Activated gamma-delta T cell treated with Interleukin-2 at 50 U/mL for 16 hours (primary cell): ENCODE measurements at places on chromosomes 1 and 21.

DNA sequence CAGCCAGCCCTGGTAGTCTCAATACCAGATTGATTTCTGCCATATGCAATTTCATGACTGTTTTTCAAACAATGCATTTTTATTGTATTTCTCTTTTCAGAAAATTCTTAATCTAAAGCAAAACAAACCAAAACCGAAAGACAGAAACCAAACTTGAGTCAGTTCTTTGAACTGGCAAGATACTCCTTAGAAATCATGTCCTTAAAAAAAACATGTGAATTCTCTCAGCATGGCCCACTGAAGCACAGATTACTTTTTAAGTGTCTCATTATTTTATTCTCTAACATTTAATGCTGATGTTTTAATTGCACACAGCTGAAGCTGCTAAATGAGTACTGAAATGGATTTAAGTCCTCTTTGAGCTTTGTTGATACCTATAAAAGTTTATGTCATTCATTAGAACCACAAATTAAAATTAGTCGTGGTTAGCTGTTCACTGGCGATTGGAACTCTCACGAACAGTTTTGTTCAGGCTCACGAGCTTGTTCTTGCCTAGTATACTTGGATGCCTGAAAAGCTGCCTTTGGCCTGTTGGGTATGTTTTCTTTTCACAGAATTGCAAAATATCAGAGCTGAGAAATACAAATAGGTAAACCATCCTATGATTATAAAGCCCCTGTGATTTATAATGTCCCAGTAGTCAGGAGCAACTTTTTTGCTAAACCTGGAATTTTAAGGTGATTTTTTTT is 87.5 kb downstream of the CAMTA1 start:
- no peak for DNase-seq

DNA sequence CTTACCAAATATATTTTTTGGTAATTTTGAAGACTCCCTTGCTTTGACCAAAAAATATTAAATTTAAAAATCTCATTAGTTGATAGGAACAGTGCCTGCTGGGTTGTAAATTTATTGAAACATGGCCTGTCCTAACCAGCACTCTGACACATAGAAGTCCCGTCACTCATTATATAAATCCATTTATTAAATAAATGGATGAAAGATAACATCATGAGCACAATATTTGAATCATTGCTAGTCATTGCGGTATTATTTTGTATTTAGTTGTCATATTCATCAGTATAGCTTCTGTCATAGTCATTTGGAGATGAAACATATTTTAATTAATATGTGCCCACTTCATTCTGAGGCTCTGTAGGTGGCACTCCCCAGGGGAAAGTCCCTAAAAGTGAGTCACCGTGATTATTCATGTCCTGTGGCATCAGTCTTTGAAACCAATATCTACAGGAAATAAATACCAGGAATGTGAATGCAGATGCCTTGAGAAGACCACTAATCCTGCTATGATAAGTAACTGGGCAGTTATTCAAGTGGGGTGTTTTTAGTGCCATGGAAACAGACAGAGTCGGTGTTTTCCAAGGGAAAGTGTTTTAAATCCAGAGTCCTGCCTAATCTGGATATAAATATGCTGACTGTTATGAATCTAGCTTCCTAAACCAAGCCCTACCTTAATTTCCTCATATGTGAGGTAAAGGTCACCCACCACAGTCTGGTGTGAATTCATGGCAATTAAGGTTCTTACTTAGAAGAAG is 302.0 kb downstream of the DUSP10 start:
- DNase-seq, result peak; percentile 11

GRCh38 chr1:29292344-29292743 is 56.0 kb downstream of the PTPRU start:
- DNase-seq, result no peak

GRCh38 chr1:43965316-43965715 is 4.5 kb upstream of the DPH2 start:
- DNase-seq, result no peak

DNA sequence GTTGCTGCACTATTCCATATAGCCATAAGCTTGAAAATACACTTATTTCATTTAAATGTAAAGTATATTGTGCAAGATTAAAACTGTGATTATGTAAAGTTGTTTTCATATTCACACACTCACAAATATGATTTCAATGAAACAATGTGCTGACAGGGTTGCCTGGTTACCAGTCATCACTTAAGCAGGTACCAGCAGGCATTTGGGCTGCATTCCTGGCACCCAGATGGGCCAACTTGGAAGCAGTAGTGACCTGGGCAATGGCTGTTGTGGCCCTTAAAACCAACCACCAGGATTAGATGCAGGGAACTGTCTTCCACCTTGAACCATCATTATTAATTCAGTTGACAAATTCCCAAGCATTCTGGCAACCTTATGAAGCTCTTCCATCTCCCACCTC is 45.0 kb upstream of the RASAL2 start:
- DNase-seq, result no peak

- DNase-seq, result no peak
Measured at GRCh38 chr1:116923421-116923820, 13.7 kb downstream of the PTGFRN start.

- DNase-seq, result no peak
Measured at GRCh38 chr1:51570063-51570710, 46.7 kb upstream of the OSBPL9 start.

DNA sequence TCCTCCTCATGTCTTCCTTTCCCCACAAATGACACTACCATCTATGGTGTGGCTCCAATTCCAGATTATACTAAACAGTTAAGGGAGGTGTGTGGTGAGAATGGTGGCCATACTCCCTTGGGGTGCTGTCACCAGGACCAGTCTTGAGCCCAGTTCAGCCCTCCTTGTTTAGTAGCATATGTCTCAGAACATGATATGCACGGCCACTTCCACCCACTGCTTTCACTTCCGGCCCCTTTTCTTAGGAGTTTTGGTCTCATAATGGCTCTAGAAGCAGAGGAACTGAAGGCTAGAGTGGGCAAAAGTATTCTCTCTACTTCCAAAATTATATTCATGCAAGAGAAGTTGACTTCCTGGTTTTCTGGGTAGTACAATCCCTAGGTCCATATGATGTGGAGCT is 45.3 kb upstream of the CACNA1E start:
- DNase-seq, result no peak

DNA sequence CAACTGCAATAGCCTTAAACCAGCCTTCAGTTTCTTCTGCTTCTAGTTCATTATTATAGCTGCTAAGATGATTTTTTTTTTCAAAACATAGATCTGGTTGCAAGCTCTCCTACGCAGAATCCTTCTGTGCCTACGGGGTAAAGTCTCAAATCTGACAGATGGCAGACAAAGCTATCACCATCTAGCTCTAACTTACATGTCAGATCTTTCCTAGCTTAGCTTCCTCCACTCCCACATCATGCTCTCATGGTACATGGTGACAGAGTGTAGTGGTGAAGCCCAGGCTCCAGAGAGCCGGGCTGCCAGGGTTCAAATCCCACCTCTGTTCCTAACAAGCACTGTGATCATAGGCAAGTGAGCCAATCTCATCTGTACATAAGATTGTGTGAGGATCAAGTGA is 24.2 kb upstream of the GUCA2B start:
- no peak for DNase-seq

DNA sequence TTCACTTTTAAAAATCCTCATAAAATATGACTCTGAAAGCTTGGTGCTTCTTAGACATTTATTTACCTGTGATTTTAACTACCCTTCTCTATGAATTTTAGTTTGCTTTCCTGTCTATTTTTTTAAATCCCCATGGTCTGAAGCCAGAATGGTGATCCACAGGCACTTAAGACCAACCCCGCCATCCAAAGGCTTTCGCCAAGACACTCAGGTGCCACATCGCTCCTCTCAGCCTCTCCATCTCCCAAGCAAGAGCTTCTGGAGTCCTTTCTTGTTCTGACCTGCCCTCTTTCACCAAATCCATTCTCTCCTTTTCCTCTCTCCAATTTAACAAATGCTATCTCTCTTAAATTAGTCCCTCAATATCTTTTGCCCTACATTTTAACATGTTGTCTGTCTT is 464.6 kb downstream of the PCP4 start:
- DNase-seq, result no peak

- no peak for DNase-seq
Measured at GRCh38 chr1:40929155-40929554, 50.3 kb upstream of the CTPS1 start.

DNA sequence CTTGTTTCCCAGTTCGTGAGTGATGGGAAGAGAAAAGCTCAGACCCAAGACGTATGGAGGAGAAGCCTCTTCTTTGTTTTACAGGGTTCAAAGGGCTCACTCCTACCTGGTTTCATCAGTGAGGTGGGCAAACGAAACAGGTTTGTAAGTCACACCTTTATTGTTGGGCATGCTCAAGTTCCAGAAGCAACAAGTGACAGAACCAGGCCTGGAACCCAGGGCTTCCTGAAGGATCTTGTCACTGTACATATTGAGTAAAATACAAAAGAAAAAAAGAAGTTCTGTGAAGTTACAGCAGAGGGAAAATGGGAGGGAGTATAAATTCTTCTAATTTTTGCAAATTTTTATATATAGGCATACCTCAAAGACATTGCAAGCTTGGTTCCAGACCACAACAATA is 320.9 kb upstream of the PROX1 start:
- DNase-seq, result no peak

DNA sequence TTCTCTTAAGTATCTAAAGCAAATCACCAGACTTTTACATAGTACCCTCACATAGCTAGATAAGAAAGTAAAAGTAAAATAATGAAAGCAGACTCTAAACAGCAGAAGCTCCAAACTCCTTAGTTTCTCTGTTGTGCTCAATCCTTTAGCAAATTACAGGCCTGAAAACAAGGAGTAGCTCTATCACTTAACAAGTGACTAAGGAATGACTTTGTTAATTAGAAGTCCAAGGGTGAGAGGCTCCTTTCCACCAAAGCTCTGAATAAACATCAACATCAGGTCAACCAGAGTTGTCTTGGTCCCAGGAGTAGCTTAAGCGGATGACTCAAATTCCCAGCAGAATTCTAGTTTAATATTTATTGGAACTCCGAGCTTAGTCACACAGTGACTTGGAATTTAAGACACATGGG is 5.9 kb downstream of the NRIP1 start:
- DNase-seq, result no peak

GRCh38 chr21:29939104-29939923 is 482 bp downstream of the GRIK1 start:
- DNase-seq, result no peak

- DNase-seq, result no peak
Measured at GRCh38 chr1:226599636-226600238, 51.2 kb downstream of the STUM start.

GRCh38 chr1:243957141-243957540 is 93.9 kb upstream of the ZBTB18 start:
- DNase-seq, result no peak

DNA sequence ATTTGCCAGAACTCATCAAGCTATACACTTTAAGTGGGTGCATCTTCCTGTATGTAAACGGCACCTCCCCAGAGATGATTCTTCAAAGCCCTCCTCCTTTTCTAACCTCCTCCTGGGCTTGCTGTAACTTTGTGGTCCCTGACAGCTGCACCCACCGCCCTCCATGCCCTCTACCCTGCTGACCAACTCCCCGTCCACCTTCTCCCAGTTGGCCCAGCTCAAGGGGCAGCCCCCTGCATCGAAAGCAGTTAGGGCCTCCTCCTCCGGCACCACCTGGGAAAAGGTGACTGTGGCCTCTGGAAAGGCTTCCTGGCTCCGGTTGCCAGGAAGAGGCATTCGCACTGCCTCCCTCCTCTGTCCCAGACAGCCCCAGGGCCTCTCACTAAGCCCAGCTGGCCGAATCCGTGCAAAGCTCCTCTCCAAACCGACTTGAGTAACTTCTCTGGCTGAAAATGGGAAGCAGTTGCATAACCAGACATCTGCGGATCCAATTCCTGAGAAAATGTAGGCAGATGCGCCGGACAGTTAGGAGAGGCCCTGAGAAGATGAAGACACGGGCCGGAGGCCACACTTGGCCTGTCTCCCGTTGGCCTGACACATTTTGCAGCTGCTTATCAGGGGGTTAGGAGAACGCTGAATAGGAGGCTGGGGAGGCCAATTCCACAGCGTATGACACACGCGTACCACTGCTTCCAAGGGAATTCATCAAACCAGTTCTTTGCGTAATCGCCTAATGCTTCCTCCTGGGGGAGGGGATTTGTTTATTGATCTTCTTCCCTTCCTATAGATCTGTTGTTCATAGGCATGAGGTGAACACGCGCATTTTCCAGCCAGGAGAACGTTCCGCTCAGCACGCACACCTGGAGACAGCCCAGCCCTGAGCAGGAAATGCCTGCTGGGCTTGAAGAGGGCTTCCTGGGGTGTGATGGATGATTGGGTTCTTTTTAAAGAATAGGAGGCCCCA is 48.7 kb upstream of the COL6A2 start:
- DNase-seq, result no peak

GRCh38 chr1:3477241-3477995 is 23.0 kb downstream of the ARHGEF16 start:
- no peak for DNase-seq

- DNase-seq, result no peak
Measured at GRCh38 chr1:997993-998744, 1.7 kb downstream of the HES4 start.

DNA sequence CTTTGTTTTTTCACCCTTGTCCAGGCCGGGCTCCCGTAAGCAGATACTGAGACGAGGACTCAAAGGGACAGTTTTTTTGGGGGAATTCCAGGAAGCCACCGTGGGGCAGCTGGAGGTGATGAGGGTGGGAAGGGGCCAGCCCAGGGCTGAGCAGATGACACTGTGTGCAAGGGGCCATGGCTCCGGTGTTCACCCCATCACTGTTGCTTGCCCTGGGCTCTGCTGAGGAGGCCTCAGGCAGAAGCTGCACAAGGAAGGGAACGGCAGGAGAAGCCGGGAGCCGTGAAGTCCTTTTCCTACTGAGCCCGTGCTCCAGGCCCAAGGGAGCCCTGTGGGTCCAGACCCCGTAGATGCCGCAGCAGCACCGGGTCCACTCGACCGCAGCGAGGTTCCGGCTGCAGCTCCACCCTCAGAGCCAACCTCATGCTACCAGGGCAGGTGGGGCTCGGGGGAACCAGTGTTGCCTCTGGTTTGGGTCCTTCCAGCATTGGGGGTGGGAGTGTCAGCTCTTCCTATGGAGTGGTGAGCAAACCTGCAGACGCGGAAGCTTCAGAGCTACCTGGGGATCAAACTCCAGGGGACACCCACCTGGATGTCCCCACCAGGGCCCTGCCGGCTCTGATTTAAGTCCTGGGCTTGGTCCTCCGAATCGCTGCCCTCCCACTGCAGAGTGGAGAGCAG is 4.3 kb upstream of the CALML6 start:
- no peak for DNase-seq

- no peak for DNase-seq
Measured at GRCh38 chr1:31007462-31007991, 58.0 kb downstream of the PUM1 start.

DNA sequence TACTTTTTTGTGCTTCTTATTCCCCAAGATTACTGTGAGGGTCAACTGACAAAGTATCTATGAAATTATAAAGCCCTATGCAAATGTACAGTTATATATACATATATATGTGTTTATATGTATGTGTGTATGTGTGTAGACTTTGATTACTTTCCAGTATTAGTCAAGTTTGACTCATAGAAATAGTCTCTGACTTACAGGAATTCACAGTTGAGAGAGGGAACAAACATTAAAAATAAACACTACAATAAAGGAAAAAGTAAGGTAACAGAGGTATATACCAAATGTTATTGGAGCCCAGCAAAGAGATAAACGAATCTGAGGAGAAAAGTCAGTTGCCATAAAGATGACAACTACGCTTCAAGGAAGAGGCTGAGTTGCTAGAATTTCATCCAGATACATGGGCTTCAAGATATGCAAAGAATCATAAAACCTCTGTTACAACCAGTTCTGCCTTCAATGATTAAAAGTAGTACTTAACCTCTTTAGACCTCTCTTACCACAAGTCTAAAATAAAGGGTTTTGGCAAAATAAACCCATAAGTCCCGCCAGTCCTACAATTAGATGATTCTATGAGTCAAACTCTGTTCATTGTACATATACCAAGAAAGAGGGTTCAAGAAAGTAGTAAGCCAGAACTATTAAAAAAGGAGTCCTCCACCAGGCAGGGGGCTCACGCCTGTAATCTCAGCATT is 7.2 kb downstream of the IFT25 start:
- no peak for DNase-seq
